Dermis microvascular lymphatic vessel endothelial cell (primary cell): ENCODE measurements at places on chromosomes 7 and 10.
A peak's percentile ranks its signal among the peaks of the same experiment; 100 is the strongest.

GRCh38 chr10:23630376-23630775 is 191.5 kb downstream of the OTUD1 start:
- no peak for DNase-seq

- DNase-seq: no peak
Measured at GRCh38 chr7:24827589-24827988, 70.3 kb upstream of the GSDME start.

DNA sequence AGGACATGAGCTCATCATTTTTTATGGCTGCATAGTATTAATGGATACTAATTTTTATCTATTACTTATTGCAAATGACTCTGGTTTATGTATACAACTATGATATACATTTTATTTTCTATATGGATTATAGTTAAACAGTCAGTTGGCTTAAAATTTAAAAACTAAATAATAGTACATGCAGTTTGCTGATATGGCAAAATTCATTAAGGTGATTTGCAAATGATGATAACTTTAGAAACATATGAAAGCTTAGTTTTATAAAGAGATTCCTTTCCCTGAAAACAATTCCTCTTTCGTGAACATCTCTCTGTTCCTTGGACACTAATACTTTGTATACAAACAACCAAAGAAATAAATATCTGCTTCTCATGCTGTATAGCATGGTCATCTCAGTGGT is 165.5 kb upstream of the SEMA3E start:
- no peak for DNase-seq

GRCh38 chr7:48933549-48934085 is 9.3 kb downstream of the CDC14C start:
- no peak for DNase-seq

DNA sequence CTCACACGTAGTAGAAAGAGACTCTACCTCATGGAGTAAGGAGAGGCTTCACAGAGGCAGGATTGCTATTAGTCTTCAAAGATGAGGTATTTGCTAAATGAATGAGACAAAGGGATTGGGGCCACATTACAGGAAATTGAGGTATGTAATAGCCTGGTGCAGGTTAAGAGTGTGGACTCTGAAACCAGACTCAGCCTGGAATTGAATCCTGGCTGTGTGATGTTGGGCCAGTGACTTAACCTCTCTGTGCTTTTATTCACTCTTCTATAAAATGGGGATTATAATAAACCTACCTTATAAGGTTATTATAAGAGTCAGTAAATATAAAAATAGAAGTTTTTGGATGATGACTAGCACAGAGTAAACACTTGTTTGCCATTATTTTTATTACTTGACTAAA is 64.7 kb upstream of the ATRNL1 start:
- DNase-seq: no peak

- DNase-seq: no peak
Measured at GRCh38 chr10:29470355-29470705, 164.4 kb downstream of the SVIL start.

DNA sequence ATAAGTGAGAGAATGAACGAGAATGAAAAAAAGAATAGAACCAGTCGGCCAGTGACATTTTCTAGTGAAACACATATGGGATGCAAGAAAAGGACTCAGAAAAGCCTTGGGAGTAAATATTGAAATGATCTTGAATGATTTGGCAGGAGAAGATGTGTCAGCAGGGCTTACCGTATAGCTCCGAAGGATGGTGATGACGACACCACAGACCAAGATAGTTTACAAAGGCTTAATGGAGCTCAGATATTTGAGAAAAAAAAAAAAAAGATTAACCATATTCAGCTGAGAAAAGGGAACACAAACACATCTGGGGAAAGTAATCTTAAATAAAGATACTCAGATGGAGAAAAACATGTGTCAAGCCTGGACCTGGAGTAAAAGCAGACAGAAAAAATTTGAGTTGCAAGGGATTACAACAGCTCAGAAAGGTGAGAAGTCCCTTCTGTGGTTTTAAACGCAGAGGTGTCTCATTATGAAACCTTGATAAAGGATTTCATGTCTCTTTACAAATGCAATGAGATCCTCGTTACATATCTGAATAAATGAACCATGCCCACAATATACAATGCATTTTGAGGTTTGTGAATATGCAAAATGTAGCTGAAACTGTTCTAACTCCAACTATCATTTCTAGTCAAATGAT is 36.0 kb downstream of the DNAJB9 start:
- no peak for DNase-seq

DNA sequence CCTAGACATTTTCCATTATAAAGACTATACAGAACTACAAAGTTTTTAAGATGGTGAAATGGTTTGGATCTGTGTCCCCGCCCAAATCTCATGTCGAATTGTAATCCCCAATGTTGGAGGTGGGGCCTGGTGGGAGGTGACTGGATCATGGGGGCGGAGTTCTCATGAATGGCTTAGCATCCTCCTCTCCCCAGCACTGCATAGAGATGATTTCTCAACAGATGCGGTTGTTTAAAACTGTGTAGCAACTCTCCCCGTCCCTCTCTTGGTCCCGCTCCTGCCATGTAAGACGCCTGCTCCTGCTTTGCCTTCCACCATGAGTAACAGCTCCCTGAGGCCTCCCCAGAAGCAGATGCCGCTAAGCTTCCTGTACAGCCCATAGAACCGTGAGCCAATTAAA is 1.6 kb downstream of the FAM133B start:
- no peak for DNase-seq

DNA sequence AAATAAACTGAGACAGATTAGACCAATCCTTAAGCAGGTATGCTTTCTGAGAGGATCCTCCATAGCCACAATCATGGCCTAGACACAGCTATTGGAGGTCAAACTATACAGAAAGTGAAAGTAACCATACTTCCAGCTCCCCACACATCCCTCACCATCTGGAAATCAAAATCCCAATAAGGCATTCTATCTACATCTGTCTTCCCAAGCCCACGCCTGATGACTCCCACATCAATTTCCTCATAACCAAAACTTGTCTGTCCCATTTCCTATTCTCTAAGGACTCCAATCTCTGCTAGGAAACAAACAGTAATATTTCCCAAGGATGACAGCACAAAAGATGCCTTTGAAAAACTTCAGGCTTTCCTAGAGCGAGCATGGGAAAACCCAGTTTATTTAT is 247.3 kb upstream of the HPS1 start:
- no peak for DNase-seq

DNA sequence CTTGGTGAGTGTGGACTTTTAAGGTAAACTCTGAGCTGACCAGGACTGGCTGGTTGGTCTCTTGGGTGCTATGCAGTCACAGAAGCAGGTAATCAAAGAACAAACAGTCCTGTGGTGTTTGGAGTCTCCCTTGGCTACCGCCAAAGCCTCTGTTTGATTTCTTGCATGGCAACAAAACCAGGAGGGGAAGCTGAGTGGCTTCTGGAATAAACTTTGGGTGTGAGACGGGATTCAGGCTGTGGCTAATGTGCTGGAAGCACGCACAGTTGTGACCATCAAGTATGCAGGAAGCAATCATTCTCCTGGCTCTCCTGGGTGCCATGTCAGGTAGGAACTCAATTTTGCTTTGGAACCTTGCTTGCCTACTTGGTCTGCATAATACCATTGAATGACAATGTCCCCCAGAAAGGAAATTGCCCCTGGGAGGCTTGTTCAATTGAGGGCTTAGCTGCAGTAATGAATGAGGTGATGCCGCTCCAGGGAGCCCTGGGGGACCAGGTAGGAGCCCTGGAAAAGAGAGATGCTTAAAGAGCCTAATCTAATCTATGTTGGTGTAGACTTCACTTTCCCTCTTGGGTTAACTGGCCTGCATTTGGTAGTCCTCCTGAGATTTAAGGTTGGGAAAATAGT is at the start of gene CDHR3:
CDHR3 (plus strand) TSS at position 227 of the 630 bp plus-strand sequence; CDS start at position 282, 55 bp downstream.
- no peak for DNase-seq

DNA sequence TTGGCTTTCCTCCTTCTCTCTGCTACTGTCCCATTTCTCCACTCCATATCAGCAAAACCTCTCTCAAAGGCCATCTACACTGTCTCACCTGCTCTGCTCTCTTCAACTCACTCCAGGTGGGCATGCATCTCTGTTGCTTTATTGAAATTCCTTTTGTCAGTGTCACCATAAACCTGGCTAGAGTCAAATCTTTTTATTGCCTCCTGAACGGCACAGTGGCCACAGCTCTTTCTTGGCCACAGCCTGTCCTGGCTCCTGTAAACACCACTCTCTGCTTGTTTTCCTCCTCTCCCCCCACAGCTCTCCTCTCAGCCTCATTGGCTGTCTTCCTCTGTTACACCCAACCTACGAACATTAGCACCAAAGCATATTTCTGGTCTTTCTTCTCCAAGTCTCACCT is 31.1 kb upstream of the TMEM273 start:
- DNase-seq: no peak

DNA sequence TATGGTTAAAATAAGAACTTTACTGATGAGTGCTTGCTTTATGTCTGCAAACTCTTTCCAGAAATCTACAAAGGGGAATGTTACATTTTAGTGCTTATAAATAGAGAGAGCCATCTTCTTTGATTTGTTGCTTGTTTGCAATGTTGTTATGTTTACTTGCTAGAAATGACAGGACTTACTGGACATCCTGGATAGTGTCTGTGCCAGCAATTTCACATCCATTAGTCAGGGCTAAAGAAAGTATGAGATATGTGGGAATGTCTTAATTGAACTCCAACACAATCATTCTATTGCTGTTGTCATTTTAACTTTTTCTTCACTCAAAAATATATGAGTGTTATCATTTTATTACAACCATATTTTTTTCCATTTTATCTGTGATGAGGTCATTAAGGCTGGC is 453.2 kb downstream of the TNS3 start:
- DNase-seq: no peak

GRCh38 chr10:119859420-119860258 is 13.0 kb downstream of the MCMBP start:
- peak; percentile 70 for DNase-seq

DNA sequence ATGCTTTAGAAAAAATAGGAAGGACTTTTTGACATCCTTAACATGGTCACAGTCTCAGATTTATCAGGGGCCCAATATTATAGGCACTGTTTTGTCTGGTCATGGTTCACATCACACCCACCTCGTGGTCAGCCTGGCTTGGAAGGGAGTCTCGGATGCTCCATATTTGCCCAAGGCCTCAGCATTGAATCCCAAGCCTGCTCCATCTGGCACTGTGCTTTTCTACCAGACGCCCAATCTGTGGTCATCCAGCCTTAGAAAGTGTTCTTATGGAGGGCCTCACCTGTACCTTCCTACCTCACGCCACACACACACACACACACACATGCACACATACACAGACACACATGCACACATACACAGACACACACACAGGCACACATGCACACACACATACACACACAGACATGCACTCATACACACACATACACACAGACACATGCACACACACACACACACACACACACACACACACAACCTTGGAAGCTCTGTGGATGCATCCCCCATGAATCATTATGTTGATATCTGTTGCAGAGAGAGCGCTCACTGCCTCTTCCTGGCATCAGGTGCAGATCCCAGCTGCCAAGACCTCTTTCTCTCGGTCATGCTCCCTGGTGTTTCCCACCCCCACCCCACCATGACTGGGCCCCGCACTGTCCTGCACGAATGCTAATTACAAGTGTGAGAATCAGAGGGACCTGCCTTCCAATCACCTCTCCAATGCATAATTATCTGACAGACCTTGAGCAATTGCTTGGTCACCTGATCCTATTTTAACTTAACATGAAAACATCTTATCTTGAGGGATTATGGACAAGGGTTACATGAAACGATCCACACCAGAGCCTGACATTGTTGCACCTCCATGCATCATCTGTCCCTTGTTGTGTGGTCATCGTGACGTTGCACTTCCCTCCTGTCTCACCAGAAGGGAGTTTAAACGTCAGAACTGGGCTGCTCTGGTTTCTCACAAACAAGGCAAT is 122.7 kb upstream of the TMEM72 start:
- no peak for DNase-seq

DNA sequence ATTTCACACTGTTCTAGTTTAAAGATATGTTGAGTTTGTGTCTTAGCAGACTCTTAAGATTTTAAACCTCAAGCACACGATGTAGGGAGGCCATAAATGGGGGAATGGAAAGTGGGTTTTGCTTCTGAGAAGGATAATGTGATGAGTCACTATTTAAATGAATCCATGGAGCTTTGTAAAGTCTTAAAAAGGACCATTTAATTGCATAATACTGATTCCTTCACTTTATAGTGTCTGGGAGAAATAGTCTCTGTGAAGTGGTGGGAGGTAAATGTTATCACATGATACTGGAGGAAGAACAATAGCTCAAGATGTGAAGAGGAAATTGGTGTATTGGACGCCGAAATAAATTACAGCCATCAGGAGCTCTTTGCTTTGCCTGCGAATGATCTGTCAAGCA is 84.0 kb upstream of the MYO3A start:
- no peak for DNase-seq
